ENCODE measurements at places on chromosomes 5 and 9.
A peak's percentile ranks its signal among the peaks of the same experiment; 100 is the strongest.

DNA sequence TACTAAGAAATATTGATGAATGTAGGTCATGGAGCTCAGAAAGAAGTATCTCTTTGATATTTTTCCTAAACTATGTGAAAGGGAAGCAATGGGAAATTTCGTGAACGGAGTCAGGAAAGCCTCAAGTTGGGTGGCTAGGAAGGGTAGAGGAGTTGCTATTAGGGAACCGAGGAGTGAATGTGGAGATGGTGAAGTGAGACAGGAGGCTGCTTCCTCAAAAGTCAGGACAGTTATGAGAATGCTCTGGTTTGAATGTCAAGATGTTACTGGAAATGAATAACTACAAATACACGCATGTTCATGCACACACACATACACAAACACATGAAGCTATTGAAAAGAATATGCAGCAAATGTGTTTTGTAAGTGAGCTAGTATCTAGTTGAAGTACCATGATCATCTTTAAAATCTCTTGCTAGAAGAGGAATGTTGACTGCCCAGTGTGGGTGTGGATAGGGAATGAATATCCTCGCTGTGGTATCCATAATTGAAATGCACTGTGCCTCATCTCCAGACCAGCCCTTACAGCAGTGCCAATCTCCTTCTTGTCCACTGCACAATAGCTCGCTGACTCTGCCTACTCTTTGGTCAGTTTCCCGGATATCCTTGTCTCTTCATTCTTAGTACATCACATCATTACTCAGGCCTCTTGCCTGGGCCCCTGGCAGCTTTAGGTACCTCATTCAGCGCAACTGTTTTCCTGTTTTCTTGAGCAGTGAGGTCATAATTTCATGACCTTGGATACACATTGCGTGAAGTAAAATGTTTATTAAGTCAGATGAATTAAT lies 21.9 kb upstream of the PDCD1LG2 start:
- DNase-seq = no peak

GRCh38 chr9:130262061-130262745 lies 3.4 kb upstream of the HMCN2 start:
- no peak for DNase-seq

DNA sequence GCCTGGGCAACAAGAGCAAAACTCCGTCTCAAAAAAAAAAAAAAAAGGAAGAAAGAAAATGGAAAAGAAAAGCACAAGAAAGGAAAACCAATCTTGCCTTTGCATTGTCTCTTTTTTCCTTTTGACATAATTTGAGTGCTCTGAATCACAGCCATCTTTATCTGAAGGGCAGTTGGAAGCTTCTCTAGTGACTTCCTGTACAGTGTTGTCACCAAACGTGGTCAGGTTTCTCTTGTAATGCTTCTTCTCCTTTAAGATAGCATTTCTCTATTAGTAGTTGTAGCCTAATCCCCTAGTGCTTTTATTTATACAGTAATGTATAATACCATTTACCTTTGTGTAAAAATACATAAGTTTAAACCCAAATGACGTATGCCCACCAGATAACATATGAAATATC lies 18.1 kb downstream of the PRKACG start:
- DNase-seq = no peak

GRCh38 chr9:134066913-134067851 lies 644 bp downstream of the BRD3 start:
- no peak for DNase-seq

DNA sequence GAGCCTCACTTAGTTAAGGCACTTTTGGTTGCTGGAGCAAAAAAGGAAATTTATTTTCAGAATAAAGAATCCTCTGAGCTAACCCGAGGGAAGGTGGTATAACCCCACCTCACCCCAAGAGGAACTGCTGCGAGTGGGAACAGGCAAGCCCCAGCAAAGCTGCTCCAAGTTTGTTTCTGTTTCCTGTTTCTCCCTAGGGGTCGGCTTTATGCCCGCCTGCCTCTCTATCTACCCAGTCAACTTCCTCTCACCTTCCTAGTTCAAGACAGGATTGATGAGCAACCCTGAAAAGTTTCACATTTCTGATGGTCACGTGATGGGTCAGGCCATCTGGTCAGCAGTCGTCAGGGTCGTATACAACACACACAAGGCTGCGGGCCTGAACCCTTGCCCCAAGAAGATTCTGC lies 31.1 kb downstream of the TRIO start:
- DNase-seq = no peak

DNA sequence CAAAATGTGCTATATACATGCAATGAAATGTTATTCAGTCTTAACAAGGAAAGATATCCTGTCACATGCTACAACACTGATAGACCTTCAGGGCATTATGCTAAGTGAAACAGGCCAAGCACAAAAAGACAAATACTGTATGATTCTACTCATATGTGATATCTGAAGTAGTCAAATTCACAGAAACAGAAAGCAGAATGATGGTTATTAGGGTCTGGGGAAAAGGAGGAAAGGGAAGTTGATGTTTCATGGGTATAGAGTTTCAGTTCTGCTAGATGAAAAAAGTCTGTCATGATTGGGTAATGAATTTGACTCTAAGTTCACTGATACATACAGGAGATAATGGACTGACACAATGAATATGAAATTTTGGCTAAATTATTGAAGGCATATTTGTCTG lies 11.2 kb upstream of the RIC1 start:
- DNase-seq = no peak

GRCh38 chr5:132103969-132104391 lies 30.4 kb downstream of the CSF2 start:
- no peak for DNase-seq

- DNase-seq = no peak
These were observed 124.7 kb upstream of the SEMA6A start for GRCh38 chr5:116699332-116699731.

DNA sequence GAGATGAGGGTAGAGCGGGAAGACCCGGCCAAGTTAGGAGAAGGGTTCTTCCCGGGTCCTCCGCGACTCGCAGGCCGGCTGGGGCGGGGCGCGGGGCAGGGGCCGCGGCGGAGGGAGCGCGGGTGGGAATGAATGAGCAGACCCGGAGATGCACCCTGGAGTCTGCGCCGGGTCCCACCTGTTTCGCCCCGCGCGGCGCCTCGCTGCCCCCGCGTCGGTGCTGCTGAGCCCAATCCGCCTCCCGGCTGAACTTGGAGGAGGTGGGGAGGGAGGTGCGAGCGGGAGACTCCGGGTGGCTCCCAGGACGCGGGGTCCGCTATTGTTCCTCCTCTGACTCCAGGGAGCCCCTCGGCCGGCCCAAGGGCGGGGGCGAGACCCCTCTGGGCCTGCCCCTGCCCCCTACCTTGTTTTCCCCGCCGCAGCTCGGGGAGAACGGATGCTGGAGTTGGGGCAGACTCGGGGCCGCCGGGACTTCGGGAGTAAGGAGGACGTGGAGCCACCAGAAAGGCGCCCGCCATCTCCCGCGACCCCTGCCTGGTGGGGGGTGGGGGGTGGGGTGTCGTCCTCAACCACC lies 659 bp downstream of the RAI14 start:
- DNase-seq = no peak

- DNase-seq = no peak
These were observed 32.3 kb upstream of the ADAMTS2 start for GRCh38 chr5:179377421-179378115.

DNA sequence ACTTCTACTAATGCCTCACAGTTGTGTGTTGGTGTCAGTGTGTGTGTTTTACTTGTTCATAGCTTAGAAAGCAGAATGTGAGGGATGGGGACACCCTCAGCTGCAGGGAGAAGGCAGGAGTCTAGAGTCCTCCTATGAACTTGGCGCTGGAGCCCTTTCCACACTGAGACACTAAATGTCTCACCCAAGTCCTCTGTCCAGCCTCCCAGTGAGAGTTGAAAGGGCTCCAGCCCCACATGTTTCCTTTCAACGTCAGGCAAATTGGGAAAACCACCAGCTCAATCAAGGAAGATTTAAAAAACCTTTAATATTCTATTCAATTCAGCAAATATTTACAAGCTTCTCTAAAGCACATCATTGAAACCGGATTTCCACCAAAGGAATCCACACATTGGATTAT lies 167.6 kb upstream of the MSX2 start:
- DNase-seq = no peak

DNA sequence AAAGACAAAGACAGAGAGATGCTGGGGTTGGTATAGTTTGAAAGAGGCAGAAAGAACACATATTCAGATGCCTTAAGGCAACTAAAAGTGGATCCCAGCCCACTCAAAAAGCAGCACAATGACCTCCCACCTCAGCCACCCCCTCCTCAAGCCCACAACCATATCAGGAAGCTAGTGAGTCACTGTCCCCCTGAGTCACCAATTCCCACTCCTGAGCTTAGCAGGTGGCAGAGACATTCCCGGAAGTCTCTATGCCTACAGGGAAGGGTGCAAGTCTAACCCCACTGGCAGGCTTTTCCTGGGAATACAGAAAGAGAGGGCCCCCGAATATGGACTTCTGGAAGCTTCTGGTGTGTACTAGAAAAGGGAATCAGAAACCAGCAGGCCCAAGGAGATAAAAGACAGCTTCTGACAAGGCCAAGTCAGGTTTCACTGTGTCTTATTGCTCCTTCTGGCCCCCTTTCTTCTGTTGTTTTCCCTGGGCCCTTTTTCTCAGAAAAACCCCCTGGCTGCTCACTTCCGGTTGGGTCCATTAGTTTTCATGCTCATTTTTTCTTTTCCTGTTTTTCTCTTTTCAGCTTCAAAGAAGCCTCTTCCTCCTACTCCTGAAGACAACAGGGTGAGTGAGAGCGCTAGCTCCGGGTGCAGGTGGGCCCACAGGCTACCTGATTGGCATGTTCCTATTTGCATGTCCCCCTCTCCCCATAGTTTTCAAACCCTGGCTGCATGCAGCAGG lies 36.8 kb downstream of the ITK start:
- no peak for DNase-seq

DNA sequence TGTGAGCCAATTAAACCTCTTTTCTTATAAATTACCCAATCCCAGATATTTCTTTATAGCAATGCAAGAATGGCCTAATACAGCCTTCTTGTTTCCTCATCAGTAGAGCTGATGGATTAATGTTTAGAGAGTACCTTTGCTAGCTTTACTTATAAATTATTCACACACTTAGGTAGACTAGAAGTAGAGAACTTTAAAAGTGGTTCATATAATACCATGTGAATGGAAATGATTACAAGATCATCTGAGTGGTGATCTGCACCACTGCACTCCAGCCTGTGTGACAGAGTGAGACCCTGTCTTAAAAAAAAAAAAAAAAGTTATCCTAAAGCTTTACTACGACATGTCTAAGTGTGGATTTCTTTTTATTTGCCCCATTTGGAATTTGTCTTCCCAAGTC lies 23.2 kb upstream of the LRRTM2 start:
- no peak for DNase-seq

GRCh38 chr5:133735346-133735745 lies 123.0 kb upstream of the FSTL4 start:
- DNase-seq = no peak

DNA sequence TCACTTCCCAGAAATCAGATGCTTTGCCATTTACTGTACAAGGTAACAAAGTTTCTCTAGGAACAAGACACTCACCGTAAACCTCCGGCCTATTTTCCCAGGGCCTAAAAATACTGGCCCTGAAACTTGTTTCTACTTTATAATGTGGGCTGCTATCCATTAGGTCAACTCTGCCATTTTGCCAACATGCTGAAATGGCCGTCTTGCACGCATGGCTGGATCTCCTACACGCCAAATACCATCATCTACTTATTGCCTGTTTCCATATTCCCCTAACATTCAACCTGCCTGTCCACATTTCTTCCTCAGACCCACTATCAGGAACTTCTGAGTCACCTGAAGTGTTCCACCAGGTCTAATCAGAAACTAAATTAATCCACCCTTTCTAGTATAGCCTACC lies 4.7 kb downstream of the TBCA start:
- DNase-seq = peak; percentile 3

GRCh38 chr5:54205453-54205852 lies 104.9 kb downstream of the ARL15 start:
- DNase-seq = no peak

DNA sequence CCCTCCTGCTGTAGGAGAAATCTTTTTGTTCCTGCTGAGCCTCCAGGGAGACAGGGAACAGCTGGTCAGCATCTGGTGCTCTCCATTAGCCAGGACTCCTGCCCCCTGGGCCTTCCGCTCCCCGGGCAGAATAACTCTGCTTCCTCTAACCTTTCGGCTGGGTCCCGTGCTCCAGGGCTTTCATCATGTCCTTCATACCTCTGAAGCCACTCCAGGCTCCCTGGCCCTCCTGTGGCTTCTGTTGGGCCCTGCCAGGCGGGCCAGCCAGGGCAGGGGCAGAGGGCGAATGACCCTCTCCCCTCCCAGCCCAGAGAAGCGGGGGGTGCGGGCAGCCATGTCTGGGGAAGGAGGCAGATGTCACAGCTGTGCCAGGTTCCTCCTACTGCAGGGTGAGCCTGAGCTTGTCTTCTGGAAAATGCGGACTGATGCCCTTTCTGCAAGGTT lies 81.7 kb upstream of the LMX1B start:
- no peak for DNase-seq

DNA sequence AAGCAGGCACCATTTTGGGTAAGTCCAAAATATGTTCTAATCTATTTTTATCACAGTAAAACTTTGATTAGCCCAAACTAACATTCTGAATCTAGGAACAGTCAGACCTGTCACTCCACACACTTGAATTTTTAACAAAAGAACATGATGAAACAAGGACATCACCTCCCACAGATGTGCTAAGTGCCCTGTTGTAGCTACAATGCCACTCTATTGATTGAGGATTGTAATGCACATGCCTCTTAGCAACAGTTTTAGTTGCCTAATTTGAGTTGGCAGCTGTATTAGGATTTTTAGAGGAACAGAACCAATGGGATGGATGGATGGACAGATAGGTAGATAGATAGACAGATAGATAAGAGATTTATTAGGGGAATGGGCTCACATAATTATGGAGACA lies 20.3 kb upstream of the RNF20 start:
- no peak for DNase-seq

GRCh38 chr9:122281368-122281767 lies 16.7 kb downstream of the MRRF start:
- DNase-seq = no peak

DNA sequence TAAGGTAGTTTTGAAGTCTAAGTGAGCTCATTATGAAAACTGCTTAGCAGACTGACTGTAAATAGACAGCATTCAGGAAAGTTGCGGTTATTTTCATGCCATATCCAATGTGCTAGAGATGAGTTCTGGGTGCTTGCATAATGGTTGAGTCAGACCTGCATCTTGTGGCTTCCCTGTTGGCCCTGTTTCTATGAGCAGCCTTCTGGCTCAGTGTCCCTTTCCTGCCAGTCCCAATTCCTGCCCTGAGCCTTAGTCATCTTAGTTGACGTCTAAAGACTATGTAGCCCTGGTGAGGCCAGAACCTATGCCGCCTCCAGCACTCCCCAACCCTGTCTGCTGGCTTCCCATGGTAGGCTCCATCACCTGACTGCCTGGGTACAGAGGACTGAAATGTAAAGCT lies 76.3 kb upstream of the TNFSF8 start:
- peak; percentile 51 for DNase-seq

DNA sequence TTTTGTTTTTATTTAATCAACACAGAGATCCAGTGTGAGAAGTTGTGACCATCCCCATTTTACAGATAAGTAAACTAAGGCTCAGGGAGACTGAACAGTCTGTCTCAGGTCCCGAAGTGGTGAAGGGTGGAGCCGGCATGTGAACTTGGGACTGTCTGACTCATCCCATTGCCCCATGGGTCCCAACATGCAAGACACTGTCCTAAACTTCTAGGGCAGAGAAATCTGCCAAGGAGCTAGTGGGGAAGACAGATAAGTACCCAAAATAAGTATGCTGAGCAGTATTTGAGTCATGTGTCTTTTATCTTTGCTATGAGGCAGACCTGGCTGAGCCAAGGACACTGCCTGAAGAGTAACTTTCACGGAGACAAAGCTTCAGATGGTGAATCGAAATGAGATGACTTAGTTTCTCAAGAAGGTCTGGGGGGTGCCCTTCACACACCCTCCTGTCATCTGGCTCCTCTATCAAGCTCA lies 64.3 kb upstream of the SLC25A51 start:
- DNase-seq = peak; percentile 84

GRCh38 chr5:103436112-103436511 lies 126.5 kb downstream of the NUDT12 start:
- no peak for DNase-seq

Measured in foreskin keratinocyte (primary cell).